A673 (cell line): ENCODE measurements at places on chromosomes 1 and 21.

DNA sequence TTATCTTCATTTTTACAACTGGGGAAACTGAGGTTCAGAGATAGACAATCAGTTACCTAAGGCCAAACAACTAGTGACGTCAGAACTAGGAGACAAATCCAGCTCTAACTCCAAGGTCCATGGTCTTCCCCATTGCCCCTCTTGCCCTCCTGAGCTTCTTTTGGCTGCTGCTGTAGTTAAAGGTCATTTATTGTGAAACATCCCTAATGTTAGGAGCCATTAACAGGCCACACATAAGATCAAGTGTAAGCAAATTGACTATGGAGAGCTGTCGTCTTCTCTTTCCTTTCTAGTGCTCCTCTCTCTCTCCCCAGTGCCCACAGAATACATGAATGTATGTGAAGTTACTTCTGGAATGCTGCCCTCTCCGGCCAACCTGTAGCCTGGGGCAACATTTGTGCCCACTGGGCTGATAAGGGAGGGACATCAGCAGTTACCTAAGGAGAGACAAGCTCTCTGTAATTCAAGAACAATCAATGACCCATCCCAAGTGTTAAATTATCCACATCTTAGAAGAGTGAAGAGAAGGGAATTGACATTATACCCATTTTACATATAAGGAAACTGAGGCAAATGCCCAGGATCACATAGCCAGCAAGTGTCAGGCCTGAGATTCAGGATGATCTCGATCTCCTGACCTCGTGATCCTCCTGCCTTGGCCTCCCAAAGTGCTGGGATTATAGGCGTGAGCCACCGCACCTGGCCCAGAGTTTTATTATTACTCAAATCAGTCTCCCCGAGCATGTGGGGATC is 40.1 kb downstream of the PTAFR start:
- DNase-seq = no peak

- DNase-seq = no peak
Measured at GRCh38 chr1:228109962-228110488, 926 bp upstream of the MRPL55 start.

DNA sequence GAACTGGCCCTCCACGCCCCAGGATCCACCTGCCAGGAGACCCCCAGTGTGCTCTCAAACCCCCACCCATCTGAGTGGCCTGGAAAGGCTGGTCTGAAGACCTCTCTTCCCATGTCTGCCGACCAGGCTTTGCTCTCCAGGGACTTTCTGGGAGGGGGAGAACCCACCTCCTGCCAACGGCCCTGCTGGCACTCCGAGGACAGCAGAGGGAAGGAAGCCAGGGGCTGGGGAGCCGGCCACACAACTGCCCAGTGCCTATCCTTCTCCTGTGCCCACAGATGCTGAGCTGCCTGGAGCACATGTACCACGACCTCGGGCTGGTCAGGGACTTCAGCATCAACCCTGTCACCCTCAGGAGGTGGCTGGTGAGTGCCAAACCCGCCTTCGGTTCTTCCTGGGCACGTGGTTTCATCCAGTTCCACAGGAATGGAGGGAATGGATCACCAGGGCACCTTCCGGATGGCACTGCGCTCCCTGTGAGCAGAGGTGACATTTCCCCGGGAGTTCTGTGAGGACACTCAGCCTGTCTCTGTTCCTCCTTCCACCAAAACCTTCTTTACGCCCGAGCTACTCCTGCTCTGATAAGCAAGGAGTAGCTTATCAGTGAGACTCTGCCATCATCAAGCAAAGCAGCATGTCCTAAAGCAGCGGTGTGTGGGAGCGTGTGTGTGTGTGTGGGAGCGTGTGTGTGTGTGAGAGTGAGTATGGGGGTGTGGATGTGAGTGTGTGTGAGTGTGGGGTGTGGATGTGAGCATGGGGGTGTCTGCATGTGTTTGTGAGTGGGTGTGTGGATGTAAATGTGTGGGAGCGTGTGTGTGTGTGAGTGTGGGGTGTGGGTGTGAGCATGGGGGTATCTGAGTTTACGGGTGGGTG is 105.5 kb downstream of the PDE9A start:
- no peak for DNase-seq

DNA sequence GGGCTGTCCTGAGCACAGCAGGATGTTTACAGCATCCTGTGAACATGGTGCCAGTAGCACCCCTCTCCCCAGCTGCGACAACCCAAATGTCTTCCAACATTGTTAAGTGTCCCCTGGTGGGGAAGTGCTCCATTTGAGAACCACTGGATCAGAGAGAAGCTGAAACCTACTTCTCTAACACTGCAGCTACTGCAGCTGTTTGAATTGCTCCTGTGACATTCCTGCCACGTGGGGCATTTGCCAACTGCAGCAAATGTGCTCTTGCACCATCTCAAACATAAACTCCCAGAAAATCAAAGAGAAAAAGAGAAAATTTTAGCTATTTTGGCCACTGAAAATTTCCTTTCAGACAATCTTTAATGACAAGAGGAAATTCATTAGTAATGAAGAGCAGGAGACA is 11.0 kb downstream of the SLC2A5 start:
- DNase-seq = no peak

- peak; percentile 58 for DNase-seq
Measured at GRCh38 chr1:184366997-184367396, 19.8 kb upstream of the C1orf21 start.

GRCh38 chr1:217393896-217394295 is 237.0 kb downstream of the GPATCH2 start:
- no peak for DNase-seq

- DNase-seq = no peak
Measured at GRCh38 chr1:193471981-193472380, 285.6 kb upstream of the B3GALT2 start.
